PC-3 (cell line): ENCODE measurements at places on chromosomes 7 and 10. TPM values are rescaled to one million over a fixed set of nuclear protein-coding genes. Genes with fewer than 3 reads are reported as not detected.

Gene CLDN12
- total RNA-seq = 12.7 and 14.7 TPM in 2 replicates

Gene PIK3AP1
- 3.7 and 4.7 TPM in 2 replicates for total RNA-seq

Gene ZNF786
- total RNA-seq = 4.2 and 6.3 TPM in 2 replicates

Gene UNCX
- not detected in 2 replicates for total RNA-seq

Gene MSS51
- total RNA-seq = 3.2 and 3.5 TPM in 2 replicates

Gene FGFBP3
- 0.69 and 1.2 TPM in 2 replicates for total RNA-seq

Gene SPDYE16
- total RNA-seq = not detected in 2 replicates

Gene HTR5A
- not detected in 2 replicates for total RNA-seq

Gene FXYD4
- not detected in 2 replicates for total RNA-seq
